NCI-H69 (cell line): ENCODE measurements at places on chromosomes 3 and 15.

DNA sequence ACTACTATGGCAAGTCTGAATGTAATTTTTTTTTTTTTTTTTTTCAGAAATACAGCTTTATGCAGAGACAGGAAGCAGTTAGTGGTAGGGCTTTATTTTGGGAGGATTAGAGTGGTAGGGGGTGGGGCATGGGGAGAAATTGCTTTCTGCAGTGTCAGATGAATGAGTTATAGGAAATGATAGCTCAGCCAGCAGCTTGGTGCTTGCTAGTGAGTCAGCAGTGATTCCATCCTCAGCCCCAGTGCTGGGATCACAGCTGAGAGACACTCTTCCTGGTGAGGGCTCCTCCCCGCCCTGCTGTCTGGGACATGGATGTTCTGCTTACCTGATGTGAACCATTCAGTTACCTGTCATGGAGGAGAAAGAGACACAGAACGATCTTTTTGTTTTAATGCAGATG lies 39.6 kb downstream of the SEMA6D start:
- peak; percentile 60 for DNase-seq

DNA sequence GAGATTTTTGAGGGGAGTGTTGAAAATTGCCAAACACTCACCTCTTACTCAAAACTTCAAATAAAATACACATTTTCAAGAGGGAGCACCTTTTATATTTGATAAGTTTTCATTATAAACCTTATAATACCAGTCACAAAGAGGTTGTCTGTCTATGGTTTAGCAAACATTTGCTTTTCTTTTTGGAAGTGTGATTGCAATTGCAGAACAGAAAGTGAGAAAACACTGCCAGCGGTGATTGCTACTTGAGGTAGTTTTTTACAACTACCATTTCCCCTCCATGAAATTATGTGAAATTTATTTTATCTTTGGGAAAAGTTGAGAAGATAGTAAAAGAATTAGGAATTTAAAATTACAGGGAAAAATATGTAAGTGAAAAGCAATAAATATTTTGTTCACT lies 20.1 kb downstream of the DIPK2A start:
- DNase-seq = no peak

GRCh38 chr15:65355988-65356353 lies 21.8 kb downstream of the IGDCC3 start:
- DNase-seq = peak; percentile 48

DNA sequence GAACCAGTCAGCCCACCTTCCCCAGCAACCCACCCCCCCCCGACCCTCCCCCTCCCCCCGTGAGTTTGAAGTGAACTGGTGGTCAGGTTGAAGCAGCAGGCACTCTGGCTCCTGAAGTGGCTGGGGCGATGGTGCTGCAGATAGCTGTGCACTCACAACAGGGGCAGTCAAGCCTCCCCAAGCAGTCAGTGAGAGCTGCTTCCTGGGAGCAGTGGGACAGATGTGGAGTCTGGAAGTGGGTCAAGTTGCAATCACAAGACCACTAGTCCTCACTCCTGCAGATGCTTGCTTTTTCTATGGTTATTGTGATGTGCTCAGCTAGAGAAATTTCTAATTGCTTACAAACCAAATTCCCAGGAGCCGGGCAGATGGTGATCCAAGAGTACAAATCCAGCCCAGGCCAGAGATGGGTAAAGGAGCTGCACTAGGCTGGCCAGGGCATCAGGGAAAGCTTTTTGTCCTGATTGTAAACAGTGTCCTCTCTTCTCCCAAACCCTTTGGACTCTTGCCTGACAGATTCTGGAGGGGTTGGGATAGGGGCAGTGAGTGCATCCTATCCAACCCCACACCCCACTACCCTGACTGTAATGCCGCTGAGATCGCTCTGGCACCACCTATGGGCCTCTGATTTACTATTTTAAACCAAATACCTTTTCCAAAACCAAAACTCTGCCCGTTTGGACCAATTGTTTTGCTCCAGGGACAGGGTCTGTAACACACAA lies 9.8 kb upstream of the CLPX start:
- peak; percentile 29 for DNase-seq

DNA sequence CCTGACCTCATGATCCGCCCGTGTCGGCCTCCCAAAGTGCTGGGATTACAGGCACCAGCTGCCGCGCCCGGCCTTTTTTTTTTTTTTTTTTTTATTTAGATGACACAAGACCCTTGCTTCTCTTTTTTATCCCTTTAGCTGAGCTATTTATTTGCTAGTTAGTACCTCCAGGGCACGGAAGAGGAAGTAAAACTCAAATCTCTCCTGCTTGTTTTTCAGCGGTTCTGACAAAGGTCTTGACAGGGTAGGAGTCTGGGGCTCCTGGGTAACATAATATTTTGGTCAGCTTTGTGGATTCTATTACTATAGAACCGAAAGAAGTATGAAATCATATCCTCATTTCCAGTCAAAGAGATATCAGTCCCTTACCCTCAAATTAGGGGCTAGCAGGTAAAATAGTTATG lies 44.0 kb upstream of the ETV5 start:
- DNase-seq = no peak

- DNase-seq = peak; percentile 1
These were observed 2.2 kb downstream of the NPTN start for GRCh38 chr15:73630921-73631362.

DNA sequence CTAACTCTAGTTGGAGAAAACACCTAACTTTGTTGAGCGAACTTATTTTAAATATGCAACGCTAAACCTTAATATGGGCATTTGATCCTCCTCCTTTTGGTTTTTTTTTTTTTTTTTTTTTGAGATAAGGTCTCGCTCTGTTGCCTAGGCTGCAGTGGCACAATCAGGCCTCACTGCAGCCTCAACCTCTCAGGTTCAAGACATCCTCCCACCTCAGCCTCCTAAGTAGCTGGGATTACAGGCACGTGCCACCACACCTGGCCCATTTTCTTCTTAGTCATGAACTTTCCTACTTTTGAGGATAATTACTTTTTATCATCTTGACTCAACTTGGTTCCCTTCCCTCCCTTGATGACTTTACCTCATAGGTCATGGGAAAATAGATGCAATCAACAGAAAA lies 3.9 kb downstream of the NUSAP1 start:
- DNase-seq = no peak
